NB4 (cell line): ENCODE measurements at places on chromosomes 3 and 15.

DNA sequence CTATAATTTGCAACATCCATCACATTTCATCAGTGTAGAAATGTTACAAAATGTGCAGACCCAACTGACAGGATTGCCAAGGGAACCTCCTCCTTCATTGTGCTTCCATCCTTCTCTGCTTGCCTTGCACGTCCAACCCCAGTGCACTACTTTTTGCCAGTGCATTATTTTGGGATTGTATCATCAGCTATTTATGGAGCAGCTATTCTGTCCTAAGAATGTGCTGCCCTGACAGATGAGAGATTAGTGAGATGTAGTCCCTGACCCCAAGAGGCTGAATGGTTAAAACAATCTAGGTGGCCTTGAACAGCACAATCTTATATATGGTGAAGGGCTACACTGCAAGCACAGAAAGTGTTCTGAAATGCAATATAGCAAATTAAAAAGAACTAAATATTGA lies 935.8 kb downstream of the IGSF11 start:
- no peak for DNase-seq

- DNase-seq = peak; percentile 94
Observed at GRCh38 chr3:45656575-45657363, 32.4 kb upstream of the SACM1L start.

- DNase-seq = no peak
Observed at GRCh38 chr15:77025083-77025901, 30.4 kb downstream of the PSTPIP1 start.

DNA sequence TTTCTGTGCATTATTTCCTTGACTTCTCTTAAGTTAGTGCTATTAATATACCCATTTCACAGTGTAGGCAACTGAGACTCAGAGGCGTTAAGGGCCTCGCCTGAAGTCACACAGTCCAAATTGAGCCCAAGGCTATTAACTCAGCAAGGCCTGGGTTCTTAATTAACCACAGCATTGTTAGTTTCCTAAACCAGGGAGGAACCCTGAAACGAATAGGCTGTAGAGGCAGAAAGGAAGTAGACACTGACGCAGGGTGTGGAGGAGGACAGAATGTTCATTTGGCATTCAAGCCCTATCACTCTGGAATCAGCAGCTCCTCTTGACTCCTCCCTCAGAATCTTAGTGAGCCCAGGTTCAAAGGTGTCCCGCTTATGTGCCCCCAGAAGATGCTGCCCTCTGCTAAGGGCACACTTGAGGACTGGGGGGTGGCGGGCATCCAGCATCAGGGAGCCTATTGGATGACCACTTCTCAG lies 13.9 kb downstream of the ARHGEF3 start:
- DNase-seq = peak; percentile 47

DNA sequence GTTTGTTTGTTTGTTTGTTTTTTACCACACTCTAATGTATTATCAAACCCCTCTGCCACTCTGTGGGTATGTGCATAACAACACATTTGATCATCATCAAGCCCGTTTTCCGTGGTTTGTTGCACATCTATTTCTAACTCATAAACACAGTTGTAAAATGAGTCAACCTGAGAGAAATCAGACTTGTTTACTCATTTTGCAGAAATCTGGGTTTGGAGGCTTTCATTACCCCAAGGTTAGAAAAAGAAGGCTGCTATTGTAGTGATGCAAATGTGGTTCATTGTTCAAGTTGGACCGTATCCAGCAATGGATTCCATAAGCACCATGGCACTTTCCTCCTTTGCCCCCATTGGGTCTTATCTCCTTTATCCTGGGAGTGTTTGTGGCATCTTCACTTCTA lies 353.2 kb upstream of the SOX2 start:
- no peak for DNase-seq

DNA sequence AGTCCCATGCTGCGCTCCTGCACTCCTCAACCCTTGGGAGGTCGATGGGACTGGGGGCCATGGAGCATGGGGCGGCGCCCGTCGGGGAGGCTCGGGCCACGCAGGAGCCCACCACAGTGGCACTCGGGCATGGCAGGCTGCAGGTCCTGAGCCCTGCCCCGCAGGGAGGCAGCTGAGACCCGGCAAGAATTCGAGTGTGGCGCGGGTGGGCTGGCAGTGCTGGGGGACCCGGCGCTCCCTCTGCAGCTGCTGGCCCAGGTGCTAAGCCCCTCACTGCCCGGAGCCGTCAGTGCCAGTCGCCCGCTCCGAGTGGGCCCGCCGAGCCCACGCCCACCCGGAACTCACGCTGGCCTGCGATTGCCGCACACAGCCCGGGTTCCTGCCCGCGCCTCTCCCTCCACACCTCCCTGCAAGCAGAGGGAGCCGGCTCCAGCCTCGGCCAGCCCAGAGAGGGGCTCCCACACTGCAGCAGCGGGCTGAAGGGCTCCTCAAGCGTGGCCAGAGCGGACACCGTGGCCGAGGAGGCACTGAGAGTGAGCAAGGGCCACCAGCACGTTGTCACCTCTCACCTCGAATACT lies 200.3 kb downstream of the ROBO2 start:
- no peak for DNase-seq

- DNase-seq = no peak
Observed at GRCh38 chr3:14228681-14229470, 50.3 kb downstream of the LSM3 start.

GRCh38 chr3:37492977-37493471 lies 318.6 kb upstream of the LRRFIP2 start:
- DNase-seq = peak; percentile 91

DNA sequence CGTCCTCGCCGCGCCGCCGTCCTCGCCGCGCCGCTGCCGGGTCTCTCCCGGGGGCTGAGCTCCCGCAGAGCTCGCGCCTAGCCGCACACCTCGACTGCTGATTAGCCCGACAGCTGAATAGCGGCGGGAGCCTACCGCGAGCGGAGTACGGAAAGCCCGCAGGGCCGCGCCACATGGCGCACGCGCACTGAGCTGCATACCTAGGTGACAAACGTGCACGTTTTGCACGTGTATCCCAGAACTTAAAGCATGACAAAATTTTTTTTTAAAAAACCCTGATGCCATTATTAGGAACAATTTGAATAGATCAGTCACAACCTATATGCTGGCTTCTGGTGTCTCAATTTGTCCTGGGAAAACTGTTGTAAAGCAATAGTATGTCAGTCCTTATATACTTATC lies at the start of gene GOLGA8A:
Gene GOLGA8A (minus strand): TSS at position 122 of the 400 bp plus-strand sequence. CDS start 48,117 bp downstream, outside the sequence.
- peak; percentile 89 for DNase-seq

DNA sequence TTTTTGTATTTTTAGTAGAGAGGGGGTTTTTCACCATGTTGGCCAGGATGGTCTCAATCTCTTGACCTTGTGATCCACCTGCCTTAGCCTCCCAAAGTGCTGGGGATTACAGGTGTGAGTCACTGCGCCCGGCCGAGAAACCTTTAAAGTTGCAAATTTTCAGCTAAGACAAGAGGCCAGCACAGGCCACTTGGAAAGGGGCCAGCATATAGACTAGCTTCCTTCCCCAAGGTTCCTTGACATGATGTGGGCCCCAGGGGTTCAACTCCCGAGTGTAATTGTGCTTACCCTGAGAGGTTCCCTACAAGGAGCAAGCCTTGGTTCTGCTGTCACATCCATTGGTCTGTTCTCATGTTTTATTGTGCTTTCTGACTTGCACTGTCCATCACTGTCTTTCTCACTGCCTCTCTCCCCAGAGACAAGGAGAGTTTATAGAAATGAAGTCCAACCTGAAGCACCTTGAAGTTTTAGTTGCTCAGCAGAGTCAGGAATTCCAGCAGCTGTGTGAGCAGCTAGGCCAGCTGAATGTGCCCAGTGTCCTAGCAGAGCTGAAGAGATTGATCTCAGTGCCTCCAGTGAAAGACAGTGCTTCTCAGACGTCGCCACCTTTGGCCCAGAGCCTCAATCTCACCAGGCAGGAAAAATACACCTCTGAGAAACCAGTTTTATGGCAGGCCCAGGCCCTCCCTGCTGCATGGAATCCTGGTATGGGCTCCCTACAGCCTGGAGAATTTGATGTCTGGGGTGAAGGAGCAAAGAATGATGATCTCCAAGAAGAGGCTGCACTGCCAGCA lies 21.1 kb downstream of the C3orf62 start:
- peak; percentile 32 for DNase-seq

DNA sequence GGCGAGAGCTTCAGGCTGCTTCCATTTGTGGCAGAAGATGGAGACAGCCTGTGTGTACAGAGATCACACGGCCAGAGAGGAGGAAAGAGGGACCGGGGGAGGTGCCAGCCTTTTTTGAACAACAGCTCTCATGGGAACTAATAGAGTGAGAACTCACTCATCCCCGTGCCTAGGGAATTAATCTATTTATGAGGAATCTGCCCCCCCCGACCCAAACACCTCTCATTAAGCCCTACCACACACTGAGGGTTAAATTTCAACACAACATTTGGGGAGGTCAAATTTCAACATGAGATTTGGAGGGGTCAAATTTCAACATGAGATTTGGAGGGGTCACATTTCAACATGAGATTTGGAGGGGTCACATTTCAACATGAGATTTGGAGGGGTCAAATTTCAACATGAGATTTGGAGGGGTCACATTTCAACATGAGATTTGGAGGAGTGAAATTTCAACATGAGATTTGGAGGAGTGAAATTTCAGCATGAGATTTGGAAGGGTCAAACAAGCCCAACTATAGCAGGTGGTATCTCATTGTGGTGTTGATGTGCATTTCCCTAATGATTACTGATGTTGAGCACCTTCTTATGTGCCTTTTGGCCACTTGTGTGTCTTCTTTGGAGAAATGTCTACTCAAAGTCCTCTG lies 20.6 kb upstream of the RFTN1 start:
- DNase-seq = no peak

- DNase-seq = no peak
Observed at GRCh38 chr3:53043738-53044137, 2.1 kb downstream of the SFMBT1 start.

DNA sequence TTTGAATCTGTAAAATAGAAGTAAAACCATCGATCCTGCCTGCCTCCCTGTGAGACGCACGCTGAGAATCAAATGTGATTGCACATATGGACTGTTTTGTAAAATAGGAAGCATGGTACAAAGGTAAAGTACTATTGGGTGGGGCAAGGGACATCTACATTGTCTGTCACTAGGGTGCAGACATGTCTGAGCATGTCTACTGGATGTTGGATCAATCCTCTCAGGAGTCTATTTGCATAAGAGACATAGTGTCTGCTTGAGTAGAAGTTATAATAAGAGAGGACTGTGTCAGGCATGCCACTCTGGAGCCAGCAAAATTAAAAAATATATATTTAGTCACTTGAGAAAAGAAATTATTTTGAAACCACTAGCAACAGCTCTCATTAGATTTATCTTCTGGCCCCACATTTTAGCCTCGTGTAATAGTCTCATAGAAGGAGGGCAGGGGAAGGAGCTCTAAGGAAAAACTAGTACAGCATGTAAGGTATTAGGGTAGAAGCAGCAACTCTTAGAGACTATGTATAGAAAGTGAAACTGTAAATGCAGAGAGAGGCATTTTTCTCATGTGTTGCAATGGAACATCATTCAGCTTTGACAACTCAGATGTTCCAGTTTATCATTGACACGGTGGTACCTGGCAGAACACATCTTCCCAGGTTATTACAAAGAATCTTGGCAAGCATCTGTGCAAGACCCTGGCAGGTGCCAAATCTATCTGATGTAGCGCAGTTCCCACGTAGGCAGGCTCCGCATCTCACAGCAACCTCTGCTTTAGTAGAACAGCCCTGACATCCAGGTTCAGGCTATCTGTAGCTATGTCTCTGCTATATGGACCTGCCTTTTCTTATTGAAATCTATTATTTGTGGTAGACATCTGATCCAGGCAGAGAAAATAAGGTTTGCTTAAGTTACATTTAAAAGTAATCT lies 85.2 kb upstream of the CHL1 start:
- no peak for DNase-seq

- DNase-seq = no peak
Observed at GRCh38 chr15:35383506-35383905, 162.5 kb downstream of the DPH6 start.

- DNase-seq = no peak
Observed at GRCh38 chr3:59981377-59981776, 931.6 kb upstream of the CFAP20DC start.

- no peak for DNase-seq
Observed at GRCh38 chr3:168497183-168497582, 401.5 kb upstream of the GOLIM4 start.

DNA sequence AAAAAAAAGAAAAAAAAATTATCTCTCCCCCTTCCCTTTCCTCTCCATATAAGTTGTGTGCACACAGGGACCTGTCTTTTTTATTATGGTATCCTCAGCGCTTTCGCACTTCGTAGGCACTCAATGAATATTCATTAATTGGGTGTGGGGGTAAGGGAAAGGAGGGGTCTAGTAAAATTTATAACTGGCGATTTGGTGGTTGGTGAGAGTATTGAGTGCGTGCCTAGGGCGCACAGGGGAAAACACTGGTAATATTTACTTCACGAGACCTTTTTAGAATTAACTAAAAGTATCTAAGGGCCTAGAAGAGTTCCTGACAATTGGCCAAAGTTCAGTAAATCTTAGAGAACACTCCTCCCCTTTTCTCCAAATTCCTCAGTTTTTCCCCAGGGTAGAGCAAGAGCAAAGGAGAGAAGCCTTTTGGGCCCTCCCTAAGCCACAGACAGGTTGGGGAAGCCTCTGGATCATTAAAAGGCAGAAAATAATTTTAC lies 25.7 kb downstream of the TYRO3 start:
- no peak for DNase-seq

DNA sequence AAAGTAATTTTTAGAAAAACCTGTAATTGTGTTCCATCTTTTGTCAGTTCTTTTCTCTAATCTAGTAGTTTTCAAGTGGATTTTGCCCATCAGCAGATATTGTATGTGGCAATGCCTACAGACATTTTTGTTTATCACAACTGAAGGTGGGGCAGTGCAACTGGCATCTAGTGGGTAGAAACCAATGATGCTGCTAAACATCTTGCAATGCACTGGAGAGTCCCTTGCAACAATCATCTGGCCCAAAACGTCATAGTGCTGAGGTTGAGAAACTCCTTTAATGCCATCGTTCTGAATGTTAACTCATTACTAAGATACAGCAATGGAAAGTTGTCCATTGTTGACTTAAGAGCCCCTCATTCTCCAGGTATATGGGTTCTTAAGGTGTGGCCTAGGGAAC lies 80.1 kb downstream of the BTD start:
- no peak for DNase-seq

DNA sequence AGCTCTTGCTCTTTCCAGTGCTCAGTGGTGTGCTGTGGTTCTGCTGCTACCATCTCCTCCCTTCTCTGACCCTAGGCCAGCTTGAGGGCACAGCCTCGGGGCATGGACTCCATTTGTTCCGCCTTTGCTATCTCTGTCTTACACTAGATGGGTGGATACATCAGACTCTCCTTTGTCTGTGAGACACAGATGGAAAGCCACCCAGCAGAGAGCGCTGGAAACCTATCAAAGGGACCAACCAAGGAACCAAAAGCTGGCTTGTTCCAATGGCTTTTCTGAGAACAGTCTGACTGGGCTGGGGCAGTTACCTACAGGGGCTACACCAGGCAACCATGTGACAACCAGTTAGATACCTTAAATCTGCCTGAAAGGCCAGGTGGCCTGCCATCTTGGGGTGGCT lies 63.8 kb downstream of the NPTN start:
- DNase-seq = no peak

GRCh38 chr15:47516972-47517371 lies 200.3 kb upstream of the SEMA6D start:
- DNase-seq = no peak

GRCh38 chr15:69957175-69957574 lies 140.5 kb downstream of the TLE3 start:
- peak; percentile 16 for DNase-seq

GRCh38 chr3:156865732-156866131 lies 39.6 kb downstream of the LEKR1 start:
- DNase-seq = no peak
